ENCODE measurements at places on chromosomes 6 and 20.

DNA sequence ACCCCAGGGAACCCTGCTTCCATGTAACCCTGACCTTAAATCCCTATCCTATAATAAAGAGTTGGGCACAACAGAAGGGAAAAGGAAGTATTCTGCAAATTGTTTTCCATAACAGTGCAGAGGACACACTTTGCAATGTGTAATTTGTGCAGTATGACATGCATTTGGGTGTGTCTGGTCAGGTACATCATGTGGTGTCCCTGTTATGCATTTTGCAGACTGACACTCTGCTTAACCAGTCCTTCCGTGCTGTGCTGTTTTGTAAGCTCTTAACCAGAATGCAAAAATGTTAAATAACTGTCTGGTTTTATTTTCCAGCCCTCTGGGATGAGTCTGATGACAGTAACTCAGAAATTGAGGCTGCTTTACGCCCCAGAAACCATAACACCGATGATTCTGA is 57.0 kb upstream of the XRN2 start:
- DNase-seq: no peak

- no peak for DNase-seq
These were observed 112.0 kb upstream of the MTHFD1L start for GRCh38 chr6:150753371-150754064.

DNA sequence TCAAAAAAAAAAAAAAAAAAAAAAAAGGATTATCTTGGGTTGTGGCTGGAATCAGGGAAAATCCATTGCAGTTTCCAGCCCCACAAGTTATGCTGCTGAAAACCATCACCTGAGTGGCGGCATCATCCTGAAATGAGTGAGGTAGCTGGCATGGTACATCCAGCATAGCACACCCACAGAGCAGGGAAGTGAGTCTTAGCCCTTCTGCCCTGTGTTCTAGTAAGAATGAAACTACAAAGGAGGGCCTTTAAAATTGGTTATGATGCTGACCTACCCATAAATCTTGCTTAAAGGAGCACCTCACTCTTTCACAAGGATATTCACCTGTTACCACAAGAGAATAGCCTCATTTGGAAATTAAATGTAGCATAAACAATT is 119.2 kb downstream of the NFATC2 start:
- no peak for DNase-seq

- DNase-seq: no peak
These were observed 10.7 kb downstream of the SDC4 start for GRCh38 chr20:45337367-45338120.

- no peak for DNase-seq
These were observed 14.2 kb upstream of the EPHA7 start for GRCh38 chr6:93433592-93433991.

- DNase-seq: no peak
These were observed 27.5 kb downstream of the NCOA7 start for GRCh38 chr6:125818225-125818657.

DNA sequence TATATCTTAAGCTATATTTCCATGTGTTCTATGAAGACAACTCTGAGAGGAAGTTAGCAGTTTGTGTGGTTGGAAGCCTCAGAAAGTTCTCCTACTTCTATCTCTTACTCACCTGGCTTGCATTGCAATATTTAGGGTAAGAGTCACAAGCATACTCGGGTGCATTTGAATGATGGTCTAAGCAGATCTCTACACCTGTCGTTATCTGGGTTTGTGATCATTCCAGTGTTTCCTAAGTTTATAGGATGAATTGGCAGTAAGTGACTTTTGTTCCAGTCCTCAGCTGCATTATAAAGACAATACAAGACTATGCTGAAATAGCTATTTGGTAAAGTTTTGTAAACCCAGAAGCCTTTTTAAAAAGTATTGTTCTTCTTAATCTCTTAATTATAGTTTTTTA is 36.9 kb downstream of the CBFA2T2 start:
- no peak for DNase-seq

DNA sequence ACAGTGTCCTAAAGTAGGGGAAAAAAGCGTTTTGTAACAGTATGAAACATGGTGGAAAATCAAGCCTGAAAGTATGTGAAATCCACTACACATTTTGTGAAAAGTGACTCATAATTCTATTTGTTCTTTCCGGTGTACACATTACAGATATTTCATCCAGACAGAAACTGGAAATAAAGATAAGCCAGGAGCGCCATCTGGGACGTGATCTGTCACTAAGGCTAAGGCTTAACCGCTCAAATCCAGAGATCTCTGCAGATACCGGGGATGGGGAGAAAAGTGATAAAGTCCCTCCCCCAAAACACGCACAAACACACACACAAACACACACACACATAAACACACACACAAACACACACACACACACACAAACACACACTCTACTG is 26.6 kb upstream of the SRSF6 start:
- no peak for DNase-seq

- no peak for DNase-seq
These were observed 10.2 kb downstream of the RNASET2 start for GRCh38 chr6:166946125-166946524.

DNA sequence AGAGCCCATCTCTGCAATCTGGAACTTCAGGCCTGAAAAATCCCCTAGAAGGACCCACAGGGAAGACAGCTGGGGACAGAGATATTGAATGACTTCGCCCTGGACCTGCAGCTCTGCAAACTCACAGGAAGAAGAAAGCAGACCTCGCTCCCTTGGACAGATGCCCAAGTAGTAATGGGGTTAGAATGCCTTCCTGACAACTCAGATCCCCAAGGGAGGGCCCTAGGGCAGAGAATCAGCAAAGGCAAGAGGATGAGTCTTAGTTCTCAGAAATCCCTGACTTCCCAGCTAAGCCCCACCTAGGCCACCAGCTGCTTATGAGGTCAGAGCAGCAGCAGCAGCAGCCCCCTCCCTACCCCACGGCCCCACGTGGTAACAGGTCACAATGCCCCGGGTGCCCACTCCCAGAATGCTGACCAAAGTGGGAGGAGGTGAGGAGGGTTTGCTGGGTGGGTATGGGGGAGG is at the start of gene C20orf141:
Gene C20orf141, plus strand, starts transcription at position 401 of the 465 bp plus-strand sequence. CDS start 198 bp downstream, outside the sequence.
- DNase-seq: no peak

- DNase-seq: no peak
These were observed 739.7 kb upstream of the POU3F2 start for GRCh38 chr6:98094696-98095095.

- no peak for DNase-seq
These were observed 1.2 kb downstream of the OGFR start for GRCh38 chr20:62805711-62806382.

DNA sequence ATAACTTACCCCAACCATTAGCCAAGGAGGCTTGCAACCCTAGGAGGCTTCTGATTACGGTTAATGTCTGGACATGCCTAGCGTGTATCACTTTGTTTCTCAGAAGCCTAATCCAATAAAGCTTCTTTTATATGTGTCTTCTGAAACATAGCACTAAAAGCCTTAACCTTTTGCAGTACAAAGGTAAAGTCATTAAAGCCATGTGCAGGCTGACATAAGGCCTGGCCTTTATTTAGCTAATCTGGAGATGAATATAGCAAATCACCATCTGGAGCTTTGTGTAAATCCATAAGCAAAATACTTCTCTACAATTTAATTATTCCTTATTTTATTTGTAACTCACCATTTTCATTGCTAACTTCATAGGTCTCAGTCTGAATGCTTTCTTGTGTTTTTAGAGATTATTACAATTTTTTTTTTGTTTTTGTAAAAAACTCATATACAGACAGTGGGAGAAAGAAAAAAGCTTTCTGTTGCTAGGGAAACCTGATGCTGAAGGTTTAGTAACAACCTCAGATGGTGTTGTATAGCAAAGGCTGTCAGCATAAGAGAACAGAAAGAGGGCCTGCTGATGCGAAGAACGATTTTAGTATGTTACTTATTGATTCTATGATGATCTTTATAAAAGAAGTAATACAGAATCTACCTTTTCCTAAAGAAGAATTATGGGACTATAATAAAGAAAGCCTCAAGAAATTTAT is at the start of gene EYS:
Gene EYS, minus strand, starts transcription at position 101 of the 701 bp plus-strand sequence. CDS start 211,816 bp downstream, outside the sequence.
- DNase-seq: no peak

GRCh38 chr6:109222848-109223247 is 127.5 kb downstream of the CEP57L1 start:
- DNase-seq: no peak
